ENCODE measurements at places on chromosomes 11 and 22.

DNA sequence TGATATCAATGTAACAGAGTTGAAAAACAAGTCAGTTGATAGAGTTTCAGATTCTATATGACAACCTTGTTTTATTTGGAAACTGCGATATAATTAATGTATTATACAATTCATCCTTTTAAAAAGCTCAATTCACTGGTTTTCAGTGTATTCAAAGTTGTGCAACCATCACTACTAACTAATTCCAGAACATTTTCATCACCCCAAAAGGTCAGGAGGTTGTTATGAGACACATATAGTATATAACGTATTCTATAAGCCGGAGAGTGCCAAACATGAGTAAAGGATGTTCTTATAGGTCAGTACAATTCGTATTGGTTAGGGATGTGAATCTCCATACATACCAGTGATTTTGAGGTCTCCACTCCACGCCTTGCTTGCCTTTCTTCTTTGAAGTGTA lies 40.1 kb upstream of the UCP3 start:
- DNase-seq, result no peak

DNA sequence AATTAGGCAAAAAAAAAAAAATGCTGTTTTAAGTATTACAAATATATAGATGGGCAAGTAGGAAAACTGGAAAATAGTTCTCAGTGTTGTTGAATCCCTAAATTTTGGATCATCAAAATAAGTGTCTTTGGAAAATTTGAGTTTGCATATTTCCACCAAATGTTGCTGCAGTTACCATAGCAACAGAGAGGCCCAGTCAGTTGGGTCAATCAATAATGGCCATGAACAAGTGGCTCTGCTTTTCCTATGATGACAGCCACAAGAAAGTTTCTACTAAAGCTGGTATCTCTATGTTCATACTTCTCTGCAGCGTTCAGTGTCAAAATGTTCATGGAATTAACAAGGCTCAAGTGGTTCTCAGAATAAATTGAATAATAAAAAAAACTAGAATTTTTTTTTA lies 79.1 kb downstream of the SERGEF start:
- no peak for DNase-seq

- no peak for DNase-seq
These were observed 51.8 kb upstream of the OR4B1 start for GRCh38 chr11:48164836-48165235.

GRCh38 chr11:2298795-2299761 lies 2.6 kb downstream of the C11orf21 start:
- peak; percentile 88 for DNase-seq

- DNase-seq, result no peak
These were observed 778 bp upstream of the PAK1 start for GRCh38 chr11:77474684-77475060.

DNA sequence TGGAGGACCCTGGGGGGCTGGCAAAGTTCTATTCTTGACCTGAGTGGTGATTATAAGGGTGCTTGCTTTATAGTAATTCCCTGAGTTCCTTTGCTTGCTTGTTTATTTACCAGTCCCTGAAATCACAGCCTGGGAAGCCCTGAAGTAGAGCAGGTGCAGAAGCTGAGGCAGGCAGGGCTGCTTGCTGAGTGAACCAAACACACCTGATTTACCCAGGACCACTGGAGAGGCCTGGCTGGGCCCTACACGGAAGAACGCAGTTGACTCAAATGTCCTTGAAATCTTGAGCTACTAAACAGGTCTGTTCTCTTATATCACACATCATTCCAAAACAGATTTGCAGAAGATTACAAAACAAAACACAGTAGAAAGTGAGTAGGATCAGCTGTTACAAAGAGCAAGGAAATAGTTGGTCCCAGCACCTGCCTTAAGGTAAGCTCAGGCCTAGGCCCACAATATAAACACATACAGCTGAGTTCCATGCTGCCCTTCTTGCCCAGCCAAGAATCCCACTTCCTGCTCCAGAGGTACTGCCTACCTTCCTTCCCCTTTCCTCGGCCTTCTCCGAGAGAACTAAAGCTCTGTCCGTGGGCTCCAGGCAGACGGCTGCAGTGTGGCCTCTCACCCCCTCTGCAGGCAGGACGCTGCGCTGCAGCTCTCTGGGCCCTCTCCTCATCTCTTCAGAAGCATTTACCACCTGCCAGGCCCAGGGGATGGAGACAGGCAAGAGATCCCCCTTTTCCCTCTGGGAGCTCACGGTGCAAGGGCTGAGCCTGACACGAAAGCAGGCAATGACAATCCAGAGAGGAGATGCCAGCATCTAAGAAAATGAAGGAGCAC lies 46.1 kb upstream of the SCUBE2 start:
- DNase-seq, result peak; percentile 85

DNA sequence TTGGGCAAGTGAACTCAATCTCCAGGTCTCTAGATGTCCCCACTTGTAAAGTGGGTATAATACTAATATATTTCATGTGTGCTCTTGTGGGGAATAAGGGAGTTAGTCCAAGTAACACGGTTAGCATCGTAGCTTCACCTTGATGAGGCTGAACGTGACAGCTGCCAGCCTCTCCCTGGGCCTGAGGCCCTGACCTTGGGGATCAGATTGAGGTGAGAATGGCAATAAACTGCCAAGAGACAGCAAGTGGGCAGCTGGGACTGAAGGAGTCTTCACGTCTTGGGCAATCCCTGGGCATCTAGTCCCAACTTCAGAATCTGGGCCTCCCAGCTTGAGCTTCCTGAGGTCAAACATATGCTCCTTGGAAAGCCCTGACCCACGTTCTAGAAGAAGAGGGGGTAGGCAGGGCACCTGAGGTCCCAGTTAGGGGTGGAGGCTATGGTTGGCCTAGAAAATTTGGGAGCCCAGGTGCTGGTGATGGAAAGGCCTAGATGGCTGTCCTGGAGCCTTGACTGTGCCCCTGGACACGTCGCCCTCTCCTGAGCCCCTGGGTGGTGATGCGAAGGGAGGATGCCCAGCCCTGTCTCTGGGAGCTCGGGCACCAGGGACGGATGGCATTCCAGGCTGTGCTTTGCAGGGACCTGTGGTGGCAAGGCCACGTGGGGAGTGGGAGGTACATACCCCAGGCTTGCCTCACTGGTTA lies 23.4 kb downstream of the ADAMTS15 start:
- DNase-seq, result no peak

- no peak for DNase-seq
These were observed 3.6 kb upstream of the OR2AT4 start for GRCh38 chr11:75100314-75100713.

GRCh38 chr11:73185680-73186293 lies 32.3 kb upstream of the P2RY2 start:
- DNase-seq, result no peak

- DNase-seq, result no peak
These were observed 539.2 kb downstream of the NTM start for GRCh38 chr11:131909426-131910177.

DNA sequence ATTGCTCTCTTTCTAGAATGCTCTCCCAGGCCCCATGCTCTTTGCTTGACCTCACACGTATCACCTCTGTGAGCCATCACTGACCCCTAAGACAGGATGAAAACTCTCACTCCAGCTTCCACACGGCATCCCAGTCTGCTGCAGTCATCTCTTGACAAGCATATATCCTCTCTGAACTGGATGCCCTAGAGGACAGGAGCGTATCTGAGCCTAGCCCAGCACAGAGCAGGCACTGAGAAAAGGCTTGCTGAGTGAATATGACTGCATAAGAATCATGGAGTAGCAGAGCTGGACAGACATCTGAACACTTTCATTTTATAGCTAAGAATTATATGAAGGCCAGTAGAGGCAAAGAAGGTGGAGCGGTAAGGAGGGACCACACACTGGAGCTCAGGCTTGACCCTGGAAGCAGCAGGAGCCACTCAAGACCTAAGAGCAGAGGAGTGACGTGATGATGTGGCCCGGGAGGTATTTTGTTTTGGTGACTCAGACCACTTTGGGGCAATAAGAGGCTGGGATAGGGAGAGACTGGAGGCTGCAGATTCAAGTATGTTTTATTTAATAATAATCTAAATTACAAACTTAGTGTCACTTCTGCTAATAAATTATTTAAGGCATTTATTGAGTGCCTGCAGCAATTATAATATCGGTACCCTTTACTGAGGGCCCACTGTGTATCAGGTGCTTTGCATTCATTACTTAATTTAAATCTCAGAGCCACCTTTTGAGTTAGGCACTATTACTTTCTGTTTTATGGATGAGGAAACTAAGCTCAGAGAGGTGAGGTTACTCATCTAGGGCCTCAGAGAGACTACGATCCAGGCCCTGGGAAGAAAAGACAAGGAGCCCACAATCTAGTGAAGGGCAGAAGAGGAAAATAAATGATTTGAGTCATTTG lies 42.6 kb downstream of the MAP6 start:
- no peak for DNase-seq

DNA sequence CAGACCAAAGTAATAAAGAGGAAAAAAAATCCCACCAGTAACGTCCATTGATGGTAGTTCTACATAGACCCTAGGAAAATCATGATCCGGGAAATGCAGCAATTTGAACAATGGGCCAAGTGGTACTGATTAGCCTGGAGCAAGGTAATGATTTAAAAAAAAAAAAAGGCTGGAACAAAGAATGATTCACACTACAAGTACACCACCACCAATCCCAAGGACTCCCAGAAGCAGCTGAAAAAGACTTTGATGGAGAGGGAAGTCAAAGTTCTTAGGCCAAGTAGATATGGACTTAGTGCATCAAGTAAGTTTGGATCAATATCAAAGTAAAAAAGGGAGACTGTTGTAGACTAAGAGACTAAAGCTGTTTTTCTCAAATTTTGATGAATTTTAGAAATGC lies 11.8 kb downstream of the KCTD14 start:
- DNase-seq, result no peak

DNA sequence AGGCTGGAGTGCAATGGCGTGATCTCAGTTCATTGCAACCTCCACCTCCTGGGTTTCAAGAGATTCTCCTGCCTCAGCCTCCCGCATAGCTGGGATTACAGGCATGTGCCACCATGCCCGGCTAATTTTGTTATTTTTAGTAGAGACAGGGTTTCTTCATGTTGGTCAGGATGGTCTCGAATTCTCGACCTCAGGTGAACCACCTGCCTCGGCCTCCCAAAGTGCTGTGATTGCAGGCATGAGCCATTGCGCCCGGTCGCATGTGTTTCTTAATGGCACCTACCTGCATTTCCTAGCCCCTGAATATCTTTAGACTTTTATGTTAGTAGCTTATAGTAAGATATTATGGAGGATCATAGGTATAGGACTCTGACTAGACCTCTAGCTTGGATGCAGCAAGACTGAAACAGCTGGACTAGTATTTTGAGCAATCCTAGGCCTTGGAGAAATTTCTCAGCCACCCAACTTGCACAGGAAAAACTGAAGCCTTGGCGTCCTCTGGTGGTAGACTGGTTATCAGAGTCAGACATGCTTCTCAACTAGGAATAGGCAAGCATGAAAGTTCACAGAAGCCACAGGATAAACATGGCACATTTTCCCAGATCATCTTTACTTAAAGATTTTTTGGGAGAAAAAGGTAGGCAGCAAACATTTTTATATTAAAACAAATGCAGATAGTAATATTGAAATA lies 22.7 kb upstream of the C1QTNF4 start:
- no peak for DNase-seq

- no peak for DNase-seq
These were observed 19.8 kb downstream of the PTDSS2 start for GRCh38 chr11:469684-470560.

GRCh38 chr11:44243595-44244343 lies 66.2 kb downstream of the ALX4 start:
- DNase-seq, result no peak

- peak; percentile 59 for DNase-seq
These were observed 1088.2 kb downstream of the TBC1D22A start for GRCh38 chr22:47850644-47851151.

GRCh38 chr11:103898577-103899336 lies 137.7 kb upstream of the DDI1 start:
- DNase-seq, result no peak

DNA sequence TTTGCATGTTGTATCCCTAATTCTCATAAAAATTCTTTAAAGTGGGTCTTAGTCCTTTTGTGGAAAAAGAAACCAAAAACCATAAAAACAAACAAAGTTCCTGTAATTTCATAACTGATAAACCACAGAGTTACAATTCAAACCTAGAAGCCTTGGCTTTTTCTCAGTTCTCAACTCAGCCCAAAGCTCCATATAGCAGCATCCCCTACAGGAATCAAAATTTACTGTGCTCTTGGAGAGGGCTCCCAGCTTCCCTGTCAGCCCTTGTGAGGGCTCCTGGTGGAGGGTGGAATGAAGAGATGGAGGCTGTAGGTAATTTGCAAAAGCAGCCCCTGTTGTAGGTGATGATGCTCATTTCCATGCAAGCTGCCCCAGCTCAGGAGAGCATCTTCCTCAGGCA lies 506.1 kb upstream of the KIRREL3 start:
- DNase-seq, result no peak

GRCh38 chr22:23743303-23743705 lies 7.6 kb downstream of the ZNF70 start:
- DNase-seq, result no peak

DNA sequence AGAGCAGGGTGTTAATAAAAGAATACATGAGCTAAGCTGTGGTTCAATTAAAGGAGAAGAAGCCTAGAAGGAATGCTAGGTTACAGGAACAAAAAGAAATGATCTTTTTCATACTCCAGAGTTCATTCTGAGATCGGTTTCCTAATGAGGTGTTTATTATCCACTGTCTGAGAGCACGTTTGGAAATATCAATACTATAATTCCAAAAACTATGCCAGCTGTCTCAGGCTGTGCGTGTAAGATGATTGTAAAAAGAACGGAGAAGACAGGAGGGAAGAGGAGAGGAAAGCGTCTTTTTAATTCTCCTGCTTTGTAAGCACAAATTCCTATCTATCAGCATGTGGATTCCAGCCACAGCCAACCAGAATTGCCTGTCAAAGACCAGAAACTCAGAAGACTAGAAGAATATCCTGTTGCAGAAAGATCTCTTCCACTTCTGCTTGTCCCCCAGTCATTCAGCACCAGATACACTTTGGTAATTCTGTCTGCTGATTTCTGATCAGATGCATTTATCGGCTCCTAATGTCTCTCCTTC lies 25.7 kb downstream of the APOL5 start:
- DNase-seq, result no peak

GRCh38 chr22:26615830-26616435 lies 1.9 kb downstream of the CRYBB1 start:
- no peak for DNase-seq

GRCh38 chr11:70521475-70522308 lies 123.4 kb downstream of the CTTN start:
- DNase-seq, result peak; percentile 63

DNA sequence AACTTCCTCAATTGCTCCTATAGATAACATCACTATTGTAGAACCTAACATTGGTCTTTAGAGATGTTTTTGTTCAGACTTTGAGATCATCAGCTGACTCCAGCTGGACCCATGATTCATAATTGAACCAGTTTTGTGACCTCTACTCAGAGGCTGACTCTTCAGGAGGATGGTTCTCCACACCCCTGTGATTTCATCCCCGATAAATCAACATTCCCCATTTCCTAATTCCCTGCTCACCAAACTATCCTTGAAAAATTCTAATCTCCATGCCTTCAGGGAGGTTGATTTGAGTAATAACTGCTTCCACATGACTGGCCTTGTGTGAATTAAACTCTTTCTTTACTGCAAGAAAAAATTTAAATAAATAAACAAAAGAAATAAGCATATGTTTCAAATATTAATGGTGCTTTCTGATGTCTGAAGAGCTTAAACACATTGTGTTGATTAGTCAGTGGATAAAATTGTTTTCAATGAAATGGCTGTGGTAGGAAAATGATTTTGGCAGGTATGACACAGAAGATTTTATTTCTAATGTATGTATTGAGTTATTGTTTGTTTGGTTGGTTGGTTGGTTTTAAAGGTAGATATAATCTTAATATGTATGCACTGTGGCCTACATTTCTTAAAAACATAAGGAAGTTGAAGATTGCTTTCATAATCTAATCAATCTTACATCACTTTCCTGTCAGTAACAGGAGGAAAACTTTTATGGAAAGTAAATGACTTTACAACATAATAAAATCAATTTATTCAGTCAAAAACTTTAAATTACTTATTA lies 427.9 kb upstream of the CCDC179 start:
- DNase-seq, result no peak

Measured in NCI-H1417 (cell line).